Activated naive CD8-positive, alpha-beta T cell treated with anti-CD3 and anti-CD28 coated beads, Interleukin-2, amount 10 ng/mL, durations not matched to agents 7 days and 5 days (primary cell): ENCODE measurements at places on chromosomes 5 and 9. TPM values are rescaled to one million over a fixed set of nuclear protein-coding genes. Genes with fewer than 3 reads are reported as not detected.

Gene CRB2
- total RNA-seq: not detected

Gene IQGAP2
- total RNA-seq: 62.7 TPM

Gene DMRT3
- not detected for total RNA-seq

Gene FYB1
- total RNA-seq: 358 TPM

Gene INSL4
- total RNA-seq: not detected

Gene ADAMTS19
- total RNA-seq: not detected

Gene PCSK1
- total RNA-seq: not detected

Gene LCN1
- not detected for total RNA-seq

GRCh38 chr9:110700953-110701352 is 32.4 kb downstream of the MUSK start:
- no peak for DNase-seq

DNA sequence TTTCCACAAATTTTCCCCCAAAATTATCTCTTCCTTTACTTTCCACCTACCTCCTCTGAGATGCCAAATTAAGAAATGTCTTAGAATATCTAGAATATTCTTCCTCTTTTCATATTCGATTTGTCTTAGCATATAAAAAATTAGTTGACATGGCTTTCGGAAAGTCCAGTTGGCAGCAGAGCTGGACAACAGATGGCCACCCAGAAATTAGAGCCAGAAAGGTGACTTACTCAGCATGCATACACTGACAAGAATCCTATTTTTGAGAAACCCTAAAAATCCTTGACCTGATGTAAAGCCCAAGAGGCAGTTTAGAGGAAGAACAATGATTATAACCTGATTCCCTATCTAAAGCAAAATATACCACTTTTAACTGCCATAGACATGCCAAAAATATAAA is 22.0 kb downstream of the TMEM167A start:
- DNase-seq: no peak

DNA sequence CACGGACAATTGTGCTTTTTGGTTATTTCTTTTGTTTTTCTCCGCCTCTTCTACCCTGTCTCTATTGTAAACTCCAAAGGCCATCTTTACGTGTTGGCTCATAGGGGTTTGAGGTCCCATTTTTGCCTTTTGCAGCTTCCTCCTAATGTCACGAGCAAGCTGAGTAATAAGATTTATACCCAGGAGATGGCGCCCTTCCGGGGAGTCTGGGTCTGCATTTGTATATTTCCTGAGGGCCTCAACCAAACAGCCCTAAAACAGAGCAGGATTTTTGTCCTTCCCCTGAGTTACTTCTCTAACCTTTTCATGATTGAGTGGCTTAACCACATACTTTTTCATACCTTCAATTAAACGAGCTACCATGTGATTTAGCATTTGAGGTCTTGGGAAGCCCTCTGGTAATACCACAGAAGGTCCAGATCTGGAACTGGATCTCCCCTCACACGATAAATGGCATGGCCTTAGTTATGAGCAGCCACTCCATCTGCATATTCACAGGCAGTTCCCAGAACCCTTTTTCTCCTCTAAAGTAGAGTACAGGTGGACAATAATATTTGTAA is 11.2 kb upstream of the CFAP95 start:
- no peak for DNase-seq

GRCh38 chr5:170440771-170441392 is 51.7 kb upstream of the KCNMB1 start:
- DNase-seq: no peak

DNA sequence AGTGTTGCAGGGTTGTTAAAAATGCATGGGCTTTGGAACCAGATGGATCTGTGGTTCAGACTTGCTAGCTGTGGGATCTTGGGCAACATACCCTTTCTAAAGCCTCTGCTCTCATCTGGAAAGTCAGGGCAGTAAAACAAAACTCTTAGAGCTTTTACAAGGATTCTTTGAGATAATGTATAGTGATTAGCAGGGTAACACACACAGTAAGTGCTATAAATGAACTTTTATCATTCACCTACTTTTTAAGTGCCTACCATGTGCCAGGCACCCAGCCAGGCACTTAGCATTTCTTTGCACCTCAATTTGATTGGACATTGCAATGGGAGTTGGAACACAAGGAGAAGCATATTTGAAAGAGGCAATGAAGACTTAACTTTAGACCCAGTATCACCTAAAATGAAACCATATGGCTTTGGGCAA is 208.6 kb upstream of the PAPPA start:
- DNase-seq: no peak

DNA sequence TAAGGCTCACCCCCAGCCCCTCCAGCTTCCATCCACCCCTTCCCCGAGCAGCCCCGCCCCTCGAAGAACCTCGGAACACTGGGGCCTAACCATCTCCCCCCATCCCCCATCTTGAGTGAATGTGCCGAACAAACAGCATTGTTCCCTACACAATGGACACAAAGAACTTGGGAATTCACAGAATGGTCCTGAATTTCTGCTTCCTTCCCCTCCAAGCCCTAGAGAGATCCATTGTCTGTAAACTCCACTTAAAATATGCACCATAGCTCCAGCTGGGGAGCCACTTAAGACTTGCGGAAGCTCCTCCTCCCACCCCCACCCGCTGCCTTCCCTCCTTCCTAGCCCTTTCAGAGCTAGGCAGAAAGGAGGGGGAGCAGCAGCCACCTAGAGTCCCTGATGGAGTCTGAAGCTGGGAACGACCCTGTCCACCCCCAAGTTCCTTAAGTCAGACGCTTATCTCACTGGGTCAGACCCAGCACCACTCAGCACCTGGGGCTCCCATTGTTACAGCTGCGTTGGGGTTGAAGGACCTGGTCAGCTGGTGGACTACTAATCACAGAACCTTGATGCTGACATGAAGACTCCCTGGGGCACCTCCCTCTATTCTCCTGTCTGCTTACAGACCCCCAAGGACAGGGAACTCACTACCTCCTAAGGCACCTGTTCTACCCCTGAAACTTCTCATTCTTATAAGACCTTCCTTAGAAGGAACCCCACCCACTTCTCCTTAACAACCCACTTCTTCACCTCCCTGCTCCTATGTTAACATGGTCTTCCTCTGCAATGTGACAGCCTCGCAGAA is 61.4 kb downstream of the PCDH1 start:
- no peak for DNase-seq

- no peak for DNase-seq
These were observed 472.1 kb downstream of the DMRT2 start for GRCh38 chr9:1522219-1522767.

- DNase-seq: no peak
These were observed 33.4 kb upstream of the CDC42SE2 start for GRCh38 chr5:131230406-131230805.

GRCh38 chr5:168334280-168334679 is 42.8 kb downstream of the WWC1 start:
- DNase-seq: no peak

DNA sequence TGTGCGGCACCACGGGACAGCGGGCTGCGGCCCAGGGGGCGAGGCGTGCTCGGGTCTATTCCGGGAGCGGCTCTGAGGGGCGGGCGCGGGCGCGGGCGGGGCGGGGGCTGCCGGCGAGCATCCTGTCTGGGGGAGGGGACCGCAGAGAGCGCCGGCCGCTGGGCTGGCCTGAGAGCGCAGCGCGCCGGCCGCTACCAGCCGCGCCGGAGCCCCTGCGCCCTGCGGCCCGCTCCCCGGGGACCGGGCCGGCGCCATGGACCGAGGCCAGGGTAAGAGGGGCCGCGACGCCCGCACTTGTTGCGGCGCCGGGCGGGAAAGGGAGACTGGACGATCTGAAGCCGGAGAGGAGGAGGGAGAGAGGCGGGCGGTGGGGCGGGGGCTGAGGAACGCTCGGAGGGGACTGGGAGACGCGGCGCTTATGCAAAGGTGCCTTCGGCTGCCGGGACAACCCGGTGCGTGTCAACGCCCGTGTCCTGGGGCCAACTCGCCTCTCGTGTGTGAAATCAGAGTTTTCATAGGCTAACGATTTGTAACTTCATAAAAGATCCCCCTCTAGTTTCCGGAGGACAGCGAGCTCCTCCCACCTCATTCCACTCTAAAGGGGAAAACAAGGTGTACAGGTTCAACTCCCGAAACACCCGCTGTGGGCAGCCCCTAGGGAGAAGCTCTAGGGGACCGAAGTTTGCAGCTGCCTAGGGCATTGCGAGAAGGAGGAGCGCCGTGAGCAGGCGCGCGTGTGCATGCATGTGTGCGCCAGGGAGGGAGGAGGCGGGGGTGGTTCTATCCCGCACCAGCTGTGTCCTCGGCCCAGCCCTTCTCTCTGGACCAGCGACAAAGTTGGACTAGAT is at the start of gene AFAP1L1:
TSS of gene AFAP1L1 (plus strand) at position 144 of the 848 bp plus-strand sequence. CDS start at position 254, 110 bp downstream.
- DNase-seq: peak; percentile 43

DNA sequence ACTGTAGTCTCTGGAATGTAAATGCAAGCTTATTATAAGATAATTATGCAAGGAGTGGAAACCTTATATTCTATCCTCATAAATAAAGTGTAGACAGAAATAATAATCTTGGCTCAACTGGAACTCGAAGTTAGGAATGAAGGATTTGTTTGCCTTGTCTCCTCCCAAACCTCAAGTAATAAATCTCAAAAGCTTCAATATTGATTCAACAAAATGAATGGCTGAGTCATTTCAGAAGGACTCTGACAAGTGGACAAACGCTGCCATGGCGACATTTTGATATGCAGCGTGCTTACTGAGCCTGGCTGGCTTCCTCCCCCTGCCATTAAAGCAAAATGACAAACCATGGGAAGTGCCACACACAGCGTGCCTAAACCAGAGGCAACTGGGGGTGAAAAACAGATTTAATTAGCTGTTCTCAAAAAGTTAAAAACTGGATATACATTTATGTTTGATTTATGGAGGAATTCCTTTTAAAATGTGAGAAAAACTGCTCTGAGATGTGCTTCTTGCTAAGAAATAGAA is 10.5 kb upstream of the ADGRV1 start:
- DNase-seq: no peak

DNA sequence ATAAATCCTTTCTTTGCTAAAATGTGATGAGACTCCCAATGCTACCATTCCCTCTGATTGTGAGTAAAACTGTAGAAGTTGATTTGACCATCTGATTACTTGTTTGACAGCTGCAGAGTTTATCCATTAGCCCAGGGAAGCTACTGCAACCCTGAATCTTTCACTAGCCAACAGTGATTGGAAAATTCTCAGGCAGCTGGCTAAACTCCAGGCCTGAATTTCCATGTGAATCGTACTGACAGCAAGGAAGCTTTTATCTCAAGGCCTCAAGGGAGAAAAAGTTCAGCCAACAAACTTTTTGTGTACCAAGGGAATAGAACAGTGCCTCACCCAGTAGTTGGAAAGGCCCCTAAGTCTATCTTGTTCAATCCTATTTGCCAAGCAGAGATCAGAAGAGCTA is 246.7 kb upstream of the TRPM3 start:
- DNase-seq: no peak

DNA sequence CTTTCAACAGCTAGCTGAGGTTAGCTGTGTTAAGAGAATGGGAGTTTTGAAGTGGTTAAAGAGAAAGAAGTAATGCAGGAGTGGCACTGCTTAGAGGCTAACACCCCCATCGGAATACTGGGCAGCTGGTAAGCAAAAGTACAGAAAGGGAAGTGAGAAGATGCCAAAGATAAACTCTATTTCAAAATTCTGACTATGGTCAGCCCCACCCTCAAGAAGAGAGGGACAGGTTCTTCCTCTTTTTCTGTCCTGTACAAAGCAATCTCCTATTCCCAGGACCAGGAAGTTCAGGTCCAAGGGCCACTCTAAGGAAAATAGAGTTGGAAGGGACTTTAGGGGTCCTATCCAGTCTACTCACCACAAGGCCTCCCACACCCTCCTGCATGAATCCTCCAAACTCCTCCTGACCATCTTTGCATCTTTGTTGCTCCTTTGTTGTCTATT is 45.9 kb upstream of the JAK2 start:
- DNase-seq: no peak

- no peak for DNase-seq
These were observed 26.3 kb downstream of the MSX2 start for GRCh38 chr5:174750711-174751110.

GRCh38 chr5:154312576-154312975 is 122.0 kb downstream of the GALNT10 start:
- DNase-seq: no peak

DNA sequence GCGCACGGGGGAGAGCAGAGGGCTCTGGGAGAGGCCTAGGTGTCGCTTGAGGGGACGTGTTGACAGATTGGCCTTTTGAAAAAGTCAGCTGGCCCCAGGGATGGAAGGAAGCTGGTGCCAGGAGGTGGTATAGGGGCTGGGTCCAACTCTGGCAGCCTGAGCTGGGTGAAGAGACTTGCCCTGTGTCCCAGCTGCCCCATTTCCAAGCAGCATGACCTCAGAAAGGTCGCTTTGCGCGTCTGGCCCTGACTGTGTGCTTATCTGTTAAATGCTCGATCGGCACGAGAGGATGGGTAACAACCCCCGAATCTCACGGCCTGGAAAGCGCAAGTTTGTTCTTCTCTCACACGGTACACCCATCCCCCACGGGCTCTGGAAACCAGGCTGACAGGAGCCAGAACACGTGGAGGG is 31.2 kb upstream of the LAMC3 start:
- DNase-seq: no peak

DNA sequence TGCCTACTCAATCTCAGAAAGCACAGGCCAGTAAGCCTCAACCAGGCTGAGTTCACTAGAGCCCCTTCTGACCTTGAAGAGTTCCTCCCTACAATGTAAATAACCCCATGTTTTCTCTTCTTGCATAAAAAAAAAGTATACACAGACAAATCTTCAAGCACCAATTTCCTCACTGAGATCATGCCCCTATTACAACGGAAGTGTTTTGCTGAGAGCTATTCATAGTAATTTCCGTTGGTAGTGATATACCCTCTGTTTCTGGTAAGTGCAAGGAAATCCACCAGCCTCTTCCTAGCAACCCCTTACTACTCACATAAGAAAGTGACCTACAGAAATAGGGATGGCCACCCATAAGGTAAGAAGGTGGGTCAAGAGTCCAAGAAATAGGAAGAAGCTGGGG is 76.4 kb upstream of the TARS1 start:
- no peak for DNase-seq
